ENCODE measurements at places on chromosomes 3 and 15. TPM values are rescaled to one million over a fixed set of nuclear protein-coding genes. Genes with fewer than 3 reads are reported as not detected.

The GUCA1C gene
- polyA plus RNA-seq, result not detected

- no peak for DNase-seq
These were observed 32.7 kb downstream of the CD200 start for GRCh38 chr3:112365636-112366035.

- DNase-seq, result no peak
These were observed 189.9 kb upstream of the THRB start for GRCh38 chr3:24684506-24685023.

- DNase-seq, result no peak
These were observed 161.6 kb upstream of the RASGRP1 start for GRCh38 chr15:38726187-38726586.

- no peak for DNase-seq
These were observed 4.1 kb downstream of the FBLN2 start for GRCh38 chr3:13552857-13553652.

DNA sequence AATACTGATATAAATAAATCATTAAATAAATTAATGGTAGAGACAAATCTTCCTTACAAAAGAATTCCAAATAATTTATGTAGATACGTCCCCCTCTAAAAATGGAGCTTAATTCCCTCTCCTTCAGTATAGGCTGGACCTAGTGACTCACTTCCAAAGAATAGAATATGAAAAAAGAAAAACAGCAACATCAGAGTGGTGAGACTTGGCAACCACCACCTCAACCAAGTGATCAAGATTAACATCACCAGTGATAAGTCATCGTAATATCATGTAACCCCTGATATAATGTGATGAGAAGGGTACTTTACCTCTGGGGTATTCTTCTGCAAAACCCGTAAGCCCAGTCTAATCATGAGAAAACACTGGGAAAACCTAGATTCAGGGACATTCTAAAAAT, 13.4 kb downstream of the GOLGB1 start:
- no peak for DNase-seq

GRCh38 chr15:77021088-77021481, 26.2 kb downstream of the PSTPIP1 start:
- no peak for DNase-seq

- DNase-seq, result no peak
These were observed 15.6 kb downstream of the LIMD1 start for GRCh38 chr3:45610119-45610518.

DNA sequence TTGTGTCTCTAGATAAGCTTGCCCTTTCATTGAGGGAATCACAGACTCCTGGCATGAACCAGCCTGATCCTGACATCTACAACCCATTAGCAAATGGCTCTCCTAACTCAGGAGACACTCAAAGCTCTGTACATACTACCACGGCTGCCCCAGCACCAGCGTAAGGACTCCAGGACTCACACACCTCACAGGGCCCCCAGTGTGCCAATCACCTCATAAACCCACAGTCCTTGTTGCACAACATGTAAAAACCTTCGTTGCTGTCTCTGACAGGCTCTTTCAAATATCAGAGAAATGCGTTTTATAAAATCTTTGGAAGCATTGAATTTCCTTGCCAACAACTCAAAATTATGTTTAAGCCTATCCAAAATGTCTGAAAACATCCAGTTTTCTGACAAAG, 7.3 kb downstream of the FYCO1 start:
- peak; percentile 54 for DNase-seq

GRCh38 chr3:27813255-27813654, 91.1 kb upstream of the EOMES start:
- no peak for DNase-seq
